Stimulated activated CD8-positive, alpha-beta memory T cell treated with anti-CD3 and anti-CD28 coated beads, Interleukin-4, amount 100 ng/mL, for 24 hours (primary cell): ENCODE measurements at places on chromosomes 5 and 9.

- DNase-seq = no peak
Measured at GRCh38 chr9:105198023-105198422, 46.4 kb upstream of the SLC44A1 start.

DNA sequence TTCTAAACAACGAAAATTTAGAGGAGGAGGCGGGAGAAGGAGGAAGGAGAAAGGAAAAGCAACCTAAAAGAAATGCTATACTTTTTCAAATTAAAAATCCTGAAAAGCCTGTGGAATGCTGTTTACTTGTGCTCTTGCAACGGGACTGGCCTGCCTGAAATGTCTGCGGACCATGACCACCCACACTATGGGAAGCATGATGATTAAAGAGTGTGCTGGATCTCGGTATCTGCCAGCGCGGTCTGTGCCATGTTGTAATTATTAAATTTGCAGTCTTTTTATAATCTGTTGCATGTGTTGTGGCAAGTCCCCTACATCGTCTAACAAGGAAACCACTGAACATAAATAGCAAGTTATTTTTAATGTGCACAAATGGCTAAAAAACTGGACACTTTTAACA is 111.4 kb downstream of the FANCC start:
- DNase-seq = no peak

DNA sequence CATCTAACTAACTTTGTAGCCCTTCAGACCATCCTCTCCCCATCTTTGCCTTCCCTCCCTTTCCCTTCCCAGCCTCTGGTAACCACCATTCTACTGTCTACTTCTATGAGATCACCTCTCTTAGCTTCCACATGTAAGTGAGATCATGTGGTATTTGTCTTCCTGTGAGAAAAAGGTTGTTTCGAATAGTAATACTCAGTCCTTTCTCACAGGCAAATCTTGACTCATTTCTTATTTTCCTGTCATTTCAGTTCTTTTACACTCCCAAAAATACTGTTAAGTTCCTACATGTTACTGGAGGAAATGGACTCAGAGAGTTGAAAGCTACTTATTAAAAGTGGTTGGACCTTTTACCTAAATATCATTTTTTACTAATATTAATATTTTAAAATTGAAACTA is 82.1 kb downstream of the SLF1 start:
- DNase-seq = no peak

DNA sequence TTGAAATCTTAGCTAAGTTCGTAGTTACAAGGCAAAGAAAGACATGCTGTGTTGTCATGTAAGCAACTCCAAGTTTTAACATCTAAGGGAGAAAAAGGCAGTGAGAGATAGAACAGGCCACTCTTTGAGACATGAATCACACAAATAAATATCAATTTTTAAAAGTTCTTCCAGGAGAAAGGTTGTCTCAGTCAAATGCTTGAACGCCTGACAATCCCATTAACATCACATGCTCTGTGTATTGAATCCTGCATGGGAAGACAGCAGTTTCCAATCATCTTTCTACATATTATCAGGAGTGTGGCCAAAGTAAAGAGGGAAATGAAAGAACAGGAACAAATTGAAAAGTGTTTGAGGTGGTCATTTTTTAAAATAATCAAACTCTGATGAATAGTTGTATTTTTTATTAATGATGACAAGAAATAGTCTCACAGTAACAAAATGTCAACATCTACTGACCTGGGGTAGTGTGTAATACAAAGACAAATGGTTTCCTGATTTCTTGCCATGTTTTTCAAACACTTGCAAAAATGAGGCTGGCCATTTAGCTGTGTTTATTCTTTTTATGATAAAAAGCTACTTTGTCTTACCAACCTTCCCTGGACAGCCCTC is 6.4 kb upstream of the C6 start:
- no peak for DNase-seq

GRCh38 chr5:133610489-133611356 is 1.6 kb downstream of the FSTL4 start:
- no peak for DNase-seq

DNA sequence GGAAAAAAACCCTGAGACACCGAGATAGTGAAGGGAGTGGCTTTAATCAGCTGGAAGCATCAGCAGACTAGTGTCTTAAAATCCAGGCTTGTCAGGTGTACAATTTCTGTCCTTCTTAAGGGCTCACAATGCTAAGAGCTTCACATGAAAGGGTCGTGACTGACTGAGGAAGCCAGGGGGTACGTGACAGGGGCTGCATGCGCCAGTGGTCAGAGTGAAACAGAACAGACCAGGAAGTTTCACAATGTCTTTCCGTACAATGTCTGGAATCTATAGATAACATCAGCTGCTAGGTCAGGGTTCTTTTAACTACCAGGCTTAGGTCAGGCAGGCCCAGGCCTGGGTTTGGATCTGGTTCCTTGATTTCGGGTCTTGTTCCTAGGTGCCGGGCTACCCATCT is 253.0 kb downstream of the CDH10 start:
- DNase-seq = no peak

GRCh38 chr5:67187006-67187715 is 9.4 kb downstream of the CD180 start:
- DNase-seq = no peak

DNA sequence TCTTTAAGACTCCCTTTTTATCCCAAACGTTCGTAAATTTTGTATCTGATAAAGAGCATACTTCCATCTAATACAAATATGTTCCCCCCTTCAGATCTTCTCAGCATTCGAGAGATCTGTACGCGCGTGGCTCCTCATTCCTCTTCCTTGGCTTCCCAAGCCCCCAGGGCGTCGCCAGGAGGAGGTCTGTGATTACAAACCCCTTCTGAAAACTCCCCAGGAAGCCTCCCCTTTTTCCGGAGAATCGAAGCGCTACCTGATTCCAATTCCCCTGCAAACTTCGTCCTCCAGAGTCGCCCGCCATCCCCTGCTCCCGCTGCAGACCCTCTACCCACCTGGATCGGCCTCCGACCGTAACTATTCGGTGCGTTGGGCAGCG is 19.9 kb downstream of the CDKN2A start:
- DNase-seq = no peak

GRCh38 chr9:99660191-99660636 is 161.5 kb upstream of the NR4A3 start:
- no peak for DNase-seq

DNA sequence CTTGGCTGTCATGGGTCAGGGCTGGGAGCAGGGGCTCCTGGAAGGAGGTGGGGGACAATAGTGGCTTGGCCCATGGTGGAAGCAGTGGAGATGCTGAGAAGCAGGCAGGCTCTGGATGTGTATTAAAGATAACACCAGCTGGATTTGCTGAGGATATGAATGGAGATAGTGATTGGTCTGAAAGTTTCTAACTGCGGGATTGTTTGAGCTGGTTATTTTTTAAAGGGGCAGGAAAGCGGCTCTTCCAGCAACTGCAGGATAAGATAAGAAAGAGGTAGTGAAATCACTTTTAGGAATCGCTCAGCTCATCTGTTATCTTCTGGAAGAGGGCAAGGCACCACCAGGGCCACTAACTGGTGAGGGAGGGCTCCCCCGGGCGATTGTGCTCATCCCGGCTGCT is 125.5 kb downstream of the TENT4A start:
- no peak for DNase-seq

DNA sequence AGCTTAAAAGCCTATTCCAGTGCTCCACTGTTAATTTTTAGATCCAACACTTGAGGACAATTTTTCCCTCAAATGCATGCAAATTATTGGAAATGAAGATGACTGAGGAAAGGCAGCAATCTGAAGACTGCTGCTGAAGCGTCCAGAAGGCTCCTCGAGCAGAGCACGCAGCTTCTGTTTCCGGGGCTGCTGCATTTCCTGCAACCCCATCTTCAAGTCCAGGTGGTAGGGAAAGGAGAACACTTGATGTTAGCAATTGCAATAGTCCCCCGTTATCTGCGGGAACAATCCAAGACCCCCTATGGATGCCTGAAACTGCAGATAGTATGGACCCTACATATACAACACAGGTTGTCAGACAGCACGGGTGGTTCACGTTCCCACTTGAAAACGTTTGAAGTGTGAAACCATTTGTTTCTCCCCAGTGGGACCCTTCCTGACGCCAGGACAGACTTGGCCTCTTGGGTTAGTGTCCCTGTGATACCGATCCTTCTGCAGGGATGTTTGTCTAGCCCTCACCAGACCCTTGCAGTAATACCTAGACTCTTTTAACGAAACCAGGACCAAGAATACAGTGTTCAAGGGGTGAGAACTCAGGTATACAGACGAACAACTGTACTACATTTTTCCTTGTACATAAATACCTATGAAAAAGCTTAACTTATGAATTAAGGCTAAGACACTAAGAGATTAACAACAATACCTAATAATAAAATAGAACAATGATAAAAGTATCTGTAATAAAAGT is 152.3 kb downstream of the HSD17B3 start:
- no peak for DNase-seq

GRCh38 chr9:130731355-130731754 is 37.8 kb downstream of the EXOSC2 start:
- DNase-seq = no peak

- DNase-seq = peak; percentile 88
Measured at GRCh38 chr5:180071531-180072255, at the start of gene RNF130. Gene RNF130 (minus strand): TSS chr5:180071759. CDS start chr5:180071702, 57 bp downstream.

GRCh38 chr5:125202871-125203438 is 456.5 kb upstream of the ZNF608 start:
- DNase-seq = no peak

- no peak for DNase-seq
Measured at GRCh38 chr5:153080940-153081339, 409.5 kb upstream of the GRIA1 start.

DNA sequence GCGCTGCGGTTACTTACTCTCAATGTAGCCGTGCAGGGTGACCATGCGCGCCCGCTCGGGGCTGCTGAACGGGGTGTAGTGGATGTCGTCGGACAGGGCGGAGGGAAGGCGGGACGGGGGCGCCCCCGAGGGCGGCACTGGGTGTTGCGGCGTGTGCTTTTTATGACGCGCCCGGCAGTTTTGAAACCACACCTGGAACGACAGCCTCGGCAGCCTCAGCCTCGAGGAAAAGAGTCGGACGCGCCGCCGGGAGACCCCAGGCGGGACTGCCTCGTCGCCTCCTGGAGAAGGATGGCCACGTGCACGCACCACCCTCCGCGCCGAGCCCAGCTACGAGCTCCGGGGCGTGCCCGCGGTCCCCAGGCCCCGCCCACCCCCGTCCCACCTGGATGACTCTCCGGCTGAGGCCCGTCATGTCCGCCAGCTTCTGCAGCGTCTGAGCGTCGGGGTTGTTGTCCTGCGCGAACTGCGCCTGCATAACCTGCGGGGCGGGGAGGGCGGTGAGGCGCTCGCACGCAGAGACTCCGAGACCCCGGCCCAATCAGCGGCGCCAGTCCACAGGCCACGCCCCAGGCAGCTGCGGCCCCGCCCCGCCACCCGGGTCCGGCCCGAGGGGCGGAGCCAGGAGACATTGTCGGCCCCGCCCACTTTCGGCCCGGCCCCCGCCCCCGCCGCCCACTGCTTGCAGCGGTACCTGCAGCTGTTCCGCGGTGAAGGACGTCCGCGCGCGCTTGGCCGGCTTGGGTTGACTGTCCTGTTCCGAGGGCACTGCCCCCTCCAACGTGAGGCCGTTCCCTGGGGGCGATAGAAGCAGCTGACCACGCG is 15.0 kb downstream of the LHX6 start:
- peak; percentile 26 for DNase-seq

GRCh38 chr9:111805830-111806241 is 11.1 kb upstream of the SHOC1 start:
- no peak for DNase-seq

DNA sequence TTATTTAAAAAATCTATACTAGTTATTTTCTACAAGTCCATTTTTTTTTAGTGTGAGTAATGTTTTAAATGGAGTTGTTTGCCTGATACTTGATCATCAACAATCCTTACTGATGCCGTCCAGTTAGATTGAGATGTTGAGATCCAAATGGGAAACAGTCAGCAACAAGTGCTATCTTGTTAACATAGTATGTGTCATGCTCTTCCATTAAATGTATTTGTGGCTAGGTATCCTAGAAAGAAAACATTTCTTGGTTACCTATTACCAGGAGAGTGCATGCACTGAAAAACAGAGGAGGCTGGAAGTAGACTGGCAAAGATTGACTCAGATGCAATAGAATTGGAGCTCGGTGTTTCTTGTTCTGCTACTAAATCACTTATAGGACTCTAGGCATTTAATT is 123.4 kb upstream of the MAN2A1 start:
- no peak for DNase-seq

DNA sequence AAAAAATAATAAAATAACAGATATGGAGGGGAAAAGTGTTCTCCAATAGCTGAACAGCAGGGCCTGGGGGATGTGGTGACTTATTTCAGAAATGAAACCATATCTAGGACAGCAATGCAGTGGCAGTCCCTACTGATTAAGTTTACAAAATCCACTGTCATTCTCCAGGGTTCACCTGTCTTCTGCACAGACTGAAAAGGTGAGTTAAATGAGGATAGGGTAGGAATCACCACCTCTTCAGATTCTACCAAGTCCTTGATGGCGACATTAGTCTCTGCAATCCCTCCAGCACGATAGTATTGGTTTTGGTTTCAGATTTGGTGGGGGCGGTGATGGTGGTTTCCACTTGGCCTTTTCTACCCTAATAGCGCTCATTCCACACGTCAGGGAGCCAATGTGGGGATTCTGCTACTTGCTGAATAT is 32.3 kb upstream of the NPM1 start:
- no peak for DNase-seq

DNA sequence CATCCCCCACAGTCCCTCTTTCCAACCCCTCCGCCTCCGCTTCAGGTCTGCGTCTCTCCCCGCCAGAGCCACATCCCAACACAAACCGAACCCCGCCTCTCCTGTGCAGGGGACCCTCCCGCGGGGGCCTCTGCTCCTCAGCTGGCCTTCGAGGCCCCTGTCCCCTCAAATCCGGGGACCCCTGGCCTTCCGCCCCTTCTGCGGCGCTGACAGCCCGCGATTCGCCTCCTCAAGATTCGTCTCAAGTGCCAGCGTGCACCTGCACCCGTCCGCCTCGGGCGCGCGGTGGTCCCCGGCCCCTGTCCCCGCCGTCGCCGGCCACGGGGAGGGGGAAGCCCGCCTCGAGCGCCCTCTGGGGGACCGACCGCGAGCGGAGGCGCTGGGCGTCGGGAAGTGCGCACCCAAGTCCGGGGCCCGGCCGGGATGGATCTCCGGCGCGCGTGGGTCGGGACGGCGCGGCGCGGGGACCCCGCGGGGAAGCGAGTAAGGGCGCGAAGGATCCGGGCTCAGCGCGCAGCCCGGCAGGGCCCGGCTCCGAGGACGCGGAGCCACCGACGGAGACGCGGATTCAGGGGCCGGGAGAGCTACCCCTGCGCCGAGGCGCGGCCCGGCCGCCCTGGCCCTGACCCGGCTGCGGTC is 623 bp downstream of the FLT4 start:
- peak; percentile 11 for DNase-seq
